ENCODE measurements at places on chromosomes 2 and 18.

DNA sequence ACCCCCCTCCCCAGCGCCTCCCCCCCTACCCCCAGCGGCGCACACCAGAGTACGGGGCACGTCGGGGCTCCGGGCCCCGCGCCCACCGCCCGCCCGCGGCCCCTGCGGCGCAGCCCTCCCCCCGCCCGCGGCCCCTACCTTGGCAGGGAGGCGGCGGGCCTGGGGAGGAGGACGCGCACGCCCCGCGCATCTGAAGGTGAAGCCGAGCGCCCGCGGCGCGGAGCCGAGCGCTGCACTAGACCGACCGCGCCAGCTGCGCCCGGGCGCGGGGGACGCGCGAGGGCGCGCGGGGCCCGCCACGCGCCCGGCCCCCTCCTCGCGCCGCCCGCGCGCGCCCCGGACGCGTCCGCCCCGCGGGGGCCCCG, at the start of gene ZNF516:
Gene ZNF516 (minus strand): TSS at position 237 of the 365 bp plus-strand sequence. CDS start 52,188 bp downstream, outside the sequence.
- peak; percentile 20 for DNase-seq

DNA sequence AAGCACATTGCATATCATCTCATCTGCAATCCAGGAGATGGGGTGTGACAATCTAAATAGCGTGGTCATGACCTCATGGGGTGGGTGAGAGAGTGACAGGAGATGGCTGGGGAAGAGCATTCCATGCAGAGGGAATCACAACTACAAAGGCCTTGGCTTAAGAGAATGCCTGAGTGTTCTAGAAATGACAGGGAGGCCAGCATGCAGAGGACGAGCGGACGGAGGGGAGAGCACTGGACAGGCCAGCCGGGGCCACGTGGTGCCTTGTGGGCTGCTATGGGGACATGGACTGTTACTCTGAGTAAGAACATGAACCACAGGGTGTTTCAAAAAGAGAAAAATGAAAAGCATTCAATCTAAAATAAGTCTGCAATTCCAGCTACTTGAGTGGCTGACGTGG, 117.9 kb upstream of the ODC1 start:
- no peak for DNase-seq

DNA sequence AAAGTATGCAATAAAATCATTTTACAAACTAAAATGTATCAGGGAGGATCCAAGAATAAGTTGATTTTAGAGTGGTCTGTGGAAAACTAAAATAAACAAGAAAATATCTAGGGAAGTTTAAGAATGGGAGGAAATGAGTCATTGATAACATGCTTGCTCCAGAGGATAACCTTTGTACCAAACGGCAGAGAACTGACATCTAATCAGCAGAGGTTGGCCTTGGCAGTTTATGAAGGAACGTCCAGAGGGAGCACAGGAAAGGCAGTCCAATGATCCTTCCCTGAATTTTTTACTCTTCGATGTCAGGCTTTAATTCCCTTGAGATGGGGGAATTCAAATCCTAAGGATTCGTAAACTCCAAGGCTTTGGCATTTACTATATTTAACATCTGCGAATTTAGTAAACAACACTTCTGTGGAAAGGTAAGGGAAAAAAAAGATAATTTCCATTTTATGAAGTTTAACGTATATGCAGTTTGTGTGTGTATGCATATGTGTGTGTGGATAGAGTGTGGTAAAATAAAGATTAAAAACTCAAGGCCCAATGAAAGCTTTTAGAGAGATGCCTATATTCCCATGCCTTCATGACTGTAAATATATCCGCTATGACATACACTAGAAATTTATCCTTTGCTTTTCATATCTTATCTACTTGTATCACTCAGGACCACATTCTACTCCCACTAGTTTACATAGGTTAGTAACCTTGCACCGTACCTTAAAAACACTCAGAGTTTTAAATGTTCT, 8.7 kb upstream of the INPP1 start:
- no peak for DNase-seq

- DNase-seq, result no peak
These were observed 680.7 kb downstream of the EPHA4 start for GRCh38 chr2:220891405-220891804.

DNA sequence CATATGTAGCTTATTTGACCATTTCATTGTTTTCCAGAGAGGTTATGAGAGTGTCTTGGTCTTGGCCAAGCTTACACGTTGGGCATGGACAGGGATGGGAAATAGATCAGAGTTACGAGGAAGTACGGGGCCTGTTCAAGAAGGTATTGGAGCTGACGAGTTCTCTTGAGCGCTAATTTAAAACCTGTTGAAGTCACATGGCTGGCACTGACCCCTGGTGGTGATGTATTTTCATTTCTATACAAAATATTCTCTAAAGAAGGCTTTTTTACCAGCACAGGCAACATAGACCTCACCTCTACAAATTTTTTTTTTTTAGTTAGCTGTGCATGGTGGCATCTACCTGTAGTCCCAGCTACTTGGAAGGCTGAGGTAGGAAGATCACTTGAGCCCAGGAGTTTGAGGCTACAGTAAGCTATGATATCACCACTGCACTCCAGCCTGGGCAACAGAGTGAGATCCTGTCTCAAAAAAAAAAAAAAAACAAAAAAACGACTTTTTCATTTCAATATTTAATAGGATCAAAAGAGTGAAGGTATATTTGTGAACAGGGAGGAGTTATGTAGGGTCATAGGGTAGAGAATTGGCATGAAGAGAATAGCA, 19.6 kb downstream of the UGP2 start:
- DNase-seq, result peak; percentile 55

- DNase-seq, result no peak
These were observed 156.6 kb downstream of the CYRIA start for GRCh38 chr2:16509042-16509441.
